ENCODE measurements at places on chromosomes 7 and 10. TPM values are rescaled to one million over a fixed set of nuclear protein-coding genes. Genes with fewer than 3 reads are reported as not detected.

The MBL2 gene
- total RNA-seq, result not detected

The MKRN1 gene
- total RNA-seq, result 63.6 TPM

The SPRN gene
- total RNA-seq, result not detected

The ENO4 gene
- not detected for total RNA-seq

The SEPHS1 gene
- 60.3 TPM for total RNA-seq

The SOSTDC1 gene
- total RNA-seq, result not detected

The IFIT1B gene
- total RNA-seq, result not detected

The SMO gene
- 0.84 TPM for total RNA-seq

The AMZ1 gene
- total RNA-seq, result 0.14 TPM

The RADIL gene
- total RNA-seq, result 0.18 TPM

The OR2A1 gene
- not detected for total RNA-seq

The GNG11 gene
- total RNA-seq, result not detected

The SFTPA1 gene
- not detected for total RNA-seq

The SRRM3 gene
- total RNA-seq, result not detected

The FAM25C gene
- total RNA-seq, result not detected

The ANXA8 gene
- total RNA-seq, result not detected

The GJD4 gene
- not detected for total RNA-seq

The SDK1 gene
- 2.1 TPM for total RNA-seq

The DGKI gene
- total RNA-seq, result 16.8 TPM

The NOS3 gene
- total RNA-seq, result 1.8 TPM

The ACSM6 gene
- not detected for total RNA-seq

The SEC61A2 gene
- total RNA-seq, result 25.4 TPM

The TRRAP gene
- total RNA-seq, result 49.8 TPM
